ENCODE measurements at places on chromosomes 16 and 17.

- H3K4me3 ChIP-seq = no peak overlapping the region
- no peak overlapping the region for H3K27ac ChIP-seq
- H3K27me3 ChIP-seq = no peaks in the 10 kb centered on the region
Measured at GRCh38 chr17:81252987-81253329, 13.8 kb downstream of the NDUFAF8 start.

DNA sequence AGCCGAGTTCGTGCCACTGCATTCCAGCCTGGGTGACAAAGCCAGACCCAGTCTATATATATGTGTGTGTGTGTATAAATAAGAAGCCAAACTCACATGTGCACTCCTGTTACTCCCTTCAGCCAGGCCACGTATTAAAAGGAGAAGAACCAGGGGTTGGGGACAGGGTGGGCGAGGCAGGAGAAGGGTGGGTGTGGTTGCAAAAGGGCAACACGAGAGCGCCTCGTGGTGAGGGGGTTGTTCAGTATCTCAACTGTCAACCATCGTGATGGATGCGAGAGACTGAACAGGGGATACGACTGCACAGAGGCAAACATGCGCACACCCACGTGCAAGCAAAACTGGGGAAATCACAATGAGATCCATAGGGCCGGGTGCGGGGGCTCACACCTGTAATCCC lies 54.9 kb downstream of the ABCC6 start:
- no peak overlapping the region for H3K27ac ChIP-seq
- peaks cover 2% of the 10 kb centered on the region for H3K36me3 ChIP-seq
- no peak overlapping the region for H3K4me3 ChIP-seq
- H3K27me3 ChIP-seq = no peaks in the 10 kb centered on the region

DNA sequence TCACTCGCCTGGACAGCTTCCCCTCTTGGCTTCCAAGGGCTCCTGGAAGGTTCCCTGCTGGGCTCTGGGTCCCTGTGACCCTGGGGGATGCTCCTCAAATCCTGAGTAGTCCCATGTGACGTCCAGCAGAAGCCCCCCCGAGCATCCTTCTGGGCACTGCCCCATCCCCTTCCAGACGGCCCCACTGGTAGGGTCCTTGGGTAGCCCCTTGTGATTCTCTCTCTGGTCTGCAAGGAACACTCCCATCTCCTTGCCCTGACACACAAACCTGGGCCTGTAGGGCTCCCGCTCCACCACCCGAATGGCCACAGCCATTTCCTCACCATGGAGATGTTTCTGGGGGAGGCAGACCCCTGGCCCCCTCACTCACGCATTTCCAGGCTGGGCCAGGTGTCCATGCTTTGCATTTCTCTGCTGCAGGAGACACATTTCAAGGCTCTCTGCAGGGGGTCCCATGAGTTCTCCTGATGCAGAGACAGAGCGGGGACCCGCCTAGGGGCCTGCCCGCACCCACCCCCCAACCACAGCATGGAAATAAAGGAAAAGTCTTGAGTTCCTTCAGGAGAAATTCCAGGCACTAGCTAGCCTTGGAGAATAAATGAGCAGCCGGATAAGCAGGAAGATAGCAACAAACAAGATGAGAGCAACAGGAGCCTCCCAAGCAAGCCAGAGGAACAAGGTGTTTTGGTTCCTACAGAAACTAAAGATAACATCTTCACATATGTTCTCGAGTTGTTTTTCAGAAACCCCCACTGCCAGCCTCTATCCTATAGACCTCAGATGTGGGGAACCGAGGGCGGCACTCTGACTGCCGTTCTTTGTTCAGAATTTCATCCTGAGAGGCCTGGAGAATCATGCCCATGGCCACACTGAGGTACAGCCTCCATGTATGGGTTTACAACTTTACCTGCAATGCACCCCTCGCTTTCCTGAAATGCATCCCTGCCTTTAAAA lies 128.8 kb downstream of the MGAT5B start:
- H3K4me3 ChIP-seq = no peak overlapping the region
- no peak overlapping the region for H3K27ac ChIP-seq
- H3K27me3 ChIP-seq = peaks cover 13% of the 10 kb centered on the region

GRCh38 chr17:50184611-50185398 lies 16.6 kb downstream of the COL1A1 start:
- H3K36me3 ChIP-seq = peaks cover 3% of the 10 kb centered on the region
- H3K4me3 ChIP-seq = no peak overlapping the region
- DNase-seq = no peak
- H3K4me1 ChIP-seq = peaks cover 4% of the 10 kb centered on the region
- peaks cover 27% of the 10 kb centered on the region for H3K27me3 ChIP-seq
- H3K27ac ChIP-seq = no peak overlapping the region

- no peaks in the 10 kb centered on the region for H3K4me1 ChIP-seq
- H3K27ac ChIP-seq = no peak overlapping the region
- no peaks in the 10 kb centered on the region for H3K36me3 ChIP-seq
- no peak for DNase-seq
Measured at GRCh38 chr17:73436954-73437353, 125.2 kb upstream of the CDC42EP4 start.

DNA sequence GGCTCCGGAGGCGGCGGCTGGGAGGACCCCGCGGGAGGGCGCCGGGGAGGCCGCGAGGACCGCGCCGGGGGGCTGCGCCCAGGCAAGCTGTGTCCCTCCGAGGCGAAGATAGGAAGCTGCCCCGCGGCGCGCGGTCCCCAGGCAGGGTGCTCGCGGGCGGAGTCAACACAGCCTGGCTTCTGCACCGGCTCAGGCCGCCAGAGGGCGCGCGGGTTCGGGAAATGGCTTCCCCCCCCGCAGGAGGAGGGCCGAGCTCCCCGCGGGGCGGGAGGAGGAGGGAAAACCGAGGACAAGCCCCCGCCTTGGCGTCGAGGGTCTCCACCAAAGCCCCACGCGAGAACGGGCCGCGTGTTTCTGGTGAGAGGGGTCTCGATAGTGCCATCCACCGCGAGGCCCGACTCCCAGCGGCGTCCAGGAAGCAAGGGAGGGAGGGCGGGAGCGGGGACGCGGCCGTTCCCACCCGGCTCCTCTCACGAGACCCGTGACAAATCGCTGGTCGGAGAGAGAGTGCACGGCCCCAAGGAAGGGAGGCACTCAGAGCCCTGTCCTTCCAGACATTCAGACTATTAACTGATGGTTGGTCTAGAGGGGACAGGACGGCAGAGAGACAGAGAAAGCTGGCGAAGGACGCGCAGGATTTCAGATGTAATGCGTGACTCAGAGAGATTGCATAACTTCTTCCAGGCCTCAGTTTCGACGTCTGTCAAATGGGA lies 64.4 kb upstream of the DNAJA2 start:
- peaks cover 27% of the 10 kb centered on the region for H3K27me3 ChIP-seq
- no peaks in the 10 kb centered on the region for H3K36me3 ChIP-seq
- H3K4me3 ChIP-seq = peak overlapping the region; percentile 72
- no peak overlapping the region for H3K27ac ChIP-seq
- DNase-seq = peak; percentile 96
- H3K4me1 ChIP-seq = no peaks in the 10 kb centered on the region

- H3K27me3 ChIP-seq = no peaks in the 10 kb centered on the region
- no peak for DNase-seq
- H3K4me1 ChIP-seq = peaks cover 40% of the 10 kb centered on the region
- peak overlapping the region; percentile 94 for H3K4me3 ChIP-seq
Measured at GRCh38 chr16:2515180-2515851, 1.6 kb downstream of the ATP6V0C start.

DNA sequence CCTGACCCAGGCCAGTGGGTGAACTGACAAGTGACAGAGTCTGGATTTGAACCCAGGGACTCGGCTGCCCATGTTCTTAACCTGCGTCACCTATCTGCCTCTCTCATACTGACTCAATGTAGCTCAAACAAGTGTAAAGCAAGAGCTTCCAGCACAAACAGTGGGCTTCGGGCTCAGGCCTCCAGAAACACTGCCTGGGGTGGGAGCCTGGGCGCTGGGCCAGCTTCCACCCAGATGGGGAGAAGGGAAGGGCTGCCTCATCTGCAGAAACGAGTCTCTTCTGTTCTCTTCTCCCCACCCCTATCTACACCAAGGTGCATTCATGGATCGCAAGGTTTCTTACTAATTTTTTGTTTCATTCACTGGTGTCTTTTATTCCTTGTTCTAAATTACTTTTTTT lies 1.3 kb downstream of the CDRT4 start:
- peaks cover 12% of the 10 kb centered on the region for H3K36me3 ChIP-seq
- H3K27ac ChIP-seq = no peak overlapping the region
- H3K4me3 ChIP-seq = no peak overlapping the region
- H3K27me3 ChIP-seq = no peaks in the 10 kb centered on the region
- peaks cover 5% of the 10 kb centered on the region for H3K4me1 ChIP-seq

- DNase-seq = no peak
- H3K36me3 ChIP-seq = no peaks in the 10 kb centered on the region
- H3K27me3 ChIP-seq = peaks cover 18% of the 10 kb centered on the region
- peaks cover 27% of the 10 kb centered on the region for H3K4me1 ChIP-seq
- no peak overlapping the region for H3K27ac ChIP-seq
Measured at GRCh38 chr17:40551091-40551878, 14.0 kb downstream of the CCR7 start.

DNA sequence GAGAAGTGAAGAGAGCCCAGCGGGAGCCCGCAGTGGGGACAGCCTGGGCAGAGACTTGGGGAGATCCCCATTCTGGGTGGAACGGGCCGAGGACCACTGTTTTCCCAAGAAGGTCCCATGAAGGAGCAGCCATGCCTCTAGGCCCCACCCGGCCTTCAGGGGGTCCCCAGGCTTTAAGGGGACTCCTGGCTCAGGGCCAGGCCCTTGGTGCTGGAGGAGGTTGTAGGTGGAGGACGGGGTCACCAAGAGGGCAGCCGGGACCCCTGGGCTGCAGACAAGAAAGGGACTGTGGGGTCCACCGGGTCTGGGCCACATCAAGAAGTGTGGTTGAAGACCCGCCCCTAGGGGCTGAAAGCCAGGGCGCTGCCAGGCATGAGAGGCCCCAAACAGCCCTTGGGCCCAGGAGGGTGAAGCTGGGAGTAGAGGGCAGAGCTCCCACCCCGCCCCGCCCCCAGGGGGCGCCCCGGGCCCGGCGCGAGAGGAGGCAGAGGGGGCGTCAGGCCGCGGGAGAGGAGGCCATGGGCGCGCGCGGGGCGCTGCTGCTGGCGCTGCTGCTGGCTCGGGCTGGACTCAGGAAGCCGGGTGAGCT lies at the start of gene PRSS21:
Gene PRSS21 (plus strand): TSS at position 487 of the 589 bp plus-strand sequence. CDS start 32 bp downstream, at position 519.
- no peaks in the 10 kb centered on the region for H3K27me3 ChIP-seq
- no peak for DNase-seq
- no peaks in the 10 kb centered on the region for H3K4me1 ChIP-seq
- no peak within 1 kb of the TSS for H3K4me3 ChIP-seq
- H3K36me3 ChIP-seq = no peaks in the 10 kb centered on the region

DNA sequence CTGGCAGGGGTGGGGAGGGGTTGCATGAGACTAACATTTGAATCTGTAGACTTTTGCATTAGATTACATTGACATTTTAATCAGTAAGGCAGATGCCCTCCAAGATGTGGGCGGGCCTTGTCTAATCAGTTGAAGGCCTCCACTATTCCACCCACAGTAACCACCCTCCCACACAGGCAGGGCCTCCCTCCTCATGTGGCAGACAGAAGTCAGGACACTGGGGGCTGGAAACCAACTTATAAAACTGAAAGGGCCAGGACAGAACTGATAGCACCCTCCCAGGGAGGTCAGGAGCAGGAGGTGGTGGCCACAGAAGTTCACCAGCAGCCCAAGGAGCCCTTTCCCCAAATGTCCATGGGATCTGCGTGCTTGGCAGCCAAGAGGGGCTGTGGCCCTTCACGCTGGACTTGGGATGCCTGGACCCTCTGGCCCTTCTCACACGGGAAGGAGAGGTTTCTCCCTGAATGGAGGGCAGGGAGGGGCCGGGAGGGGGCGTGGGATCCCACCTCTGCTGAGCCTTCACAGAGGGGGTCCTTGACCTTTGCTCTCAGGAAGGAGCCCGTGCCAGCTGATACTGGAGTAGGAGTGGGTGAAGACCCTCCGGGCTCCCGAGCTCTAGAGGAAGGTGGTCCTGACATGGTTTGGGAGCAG lies 4.6 kb downstream of the PYCR1 start:
- H3K4me1 ChIP-seq = peaks cover 9% of the 10 kb centered on the region
- H3K27ac ChIP-seq = no peak overlapping the region
- no peaks in the 10 kb centered on the region for H3K36me3 ChIP-seq
- no peak overlapping the region for H3K4me3 ChIP-seq
- DNase-seq = no peak
- peaks cover 3% of the 10 kb centered on the region for H3K27me3 ChIP-seq

DNA sequence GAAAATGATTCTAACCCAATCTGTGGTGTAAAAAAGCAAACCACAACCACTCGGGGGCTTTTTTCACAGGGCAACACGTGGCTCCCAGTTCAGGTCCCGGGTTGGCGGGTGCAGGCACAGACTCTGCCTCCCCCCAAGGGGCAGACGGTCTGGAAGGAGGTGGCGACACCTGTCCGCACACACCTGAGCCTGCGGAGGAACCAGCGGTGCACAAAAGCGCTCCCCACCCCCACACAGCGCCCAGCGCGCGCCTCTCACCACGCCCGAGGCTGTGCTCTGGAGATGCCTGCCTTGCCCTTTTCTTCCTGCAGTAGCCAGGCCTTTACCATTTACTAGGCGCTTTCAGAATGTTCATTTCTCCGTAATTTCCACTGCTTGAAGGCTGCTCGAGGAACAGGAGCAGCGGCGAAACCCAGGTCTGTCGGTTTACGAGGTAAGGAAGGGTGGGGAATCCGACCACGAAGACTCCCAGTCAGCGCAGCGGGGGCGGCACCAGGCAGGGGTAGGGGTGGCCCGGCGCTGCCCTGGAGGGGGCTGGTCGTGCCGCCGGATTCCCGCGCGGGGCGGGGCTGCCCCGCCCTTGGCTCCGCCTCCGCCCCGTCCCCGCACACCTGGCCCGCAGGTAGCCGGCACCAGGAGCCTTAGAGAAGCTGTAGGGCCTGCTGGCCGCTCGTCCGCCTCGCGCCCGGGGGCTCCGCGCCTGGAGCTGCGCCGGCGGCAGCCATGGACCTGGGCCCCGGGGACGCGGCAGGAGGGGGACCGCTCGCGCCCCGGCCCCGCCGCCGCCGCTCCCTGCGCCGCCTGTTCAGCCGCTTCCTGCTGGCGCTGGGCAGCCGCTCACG lies at the start of gene USP43:
Gene USP43 (plus strand): TSS at position 608 of the 842 bp plus-strand sequence. CDS start 116 bp downstream, at position 724.
- no peaks in the 10 kb centered on the region for H3K36me3 ChIP-seq
- peak within 1 kb of the TSS; percentile 95 for H3K4me3 ChIP-seq
- peaks cover 29% of the 10 kb centered on the region for H3K4me1 ChIP-seq
- H3K27me3 ChIP-seq = no peaks in the 10 kb centered on the region
- H3K27ac ChIP-seq = peak within 1 kb of the TSS; percentile 99
- peak; percentile 67 for DNase-seq

DNA sequence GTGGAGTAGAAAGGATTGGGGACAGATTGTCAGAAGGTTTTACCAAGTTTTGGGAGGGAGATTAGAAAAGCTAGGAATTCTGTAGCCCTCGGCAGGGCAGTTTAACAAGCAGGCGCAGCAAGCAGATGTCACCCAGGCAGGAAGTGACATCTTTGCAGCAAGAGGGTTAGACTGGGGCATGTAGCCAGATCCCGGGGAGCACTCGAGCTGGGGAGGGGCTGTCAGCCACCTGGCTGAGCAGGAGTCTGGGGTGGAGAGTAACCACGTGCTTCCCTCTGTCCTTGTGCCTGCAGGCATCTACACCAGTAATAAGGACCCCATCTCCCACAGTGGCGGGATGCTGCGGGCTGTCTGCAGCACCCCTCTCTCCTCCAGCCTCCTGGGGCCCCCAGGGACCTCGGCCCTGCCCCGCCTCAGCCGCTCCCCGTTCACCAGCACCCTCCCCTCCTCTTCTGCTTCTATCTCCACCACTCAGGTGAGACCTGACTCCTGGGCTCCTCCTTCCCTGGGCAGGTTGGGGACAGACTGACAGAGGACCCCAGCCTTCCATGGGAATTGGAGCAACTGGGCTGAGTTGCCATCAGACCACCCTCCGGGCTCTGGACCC lies 12.2 kb downstream of the MLLT6 start:
- peaks cover 24% of the 10 kb centered on the region for H3K36me3 ChIP-seq
- DNase-seq = no peak
- H3K4me1 ChIP-seq = no peaks in the 10 kb centered on the region
- H3K4me3 ChIP-seq = no peak overlapping the region
- peak overlapping the region; percentile 77 for H3K27ac ChIP-seq
- H3K27me3 ChIP-seq = no peaks in the 10 kb centered on the region

All from progenitor cell of endocrine pancreas (in vitro differentiated cells).